Neuronal stem cell (in vitro differentiated cells): ENCODE measurements at places on chromosomes 5 and 9.

- no peak for DNase-seq
- no peaks in the 10 kb centered on the region for H3K27me3 ChIP-seq
- H3K4me3 ChIP-seq = no peak overlapping the region
- no peaks in the 10 kb centered on the region for H3K36me3 ChIP-seq
- H3K27ac ChIP-seq = no peak overlapping the region
- H3K4me1 ChIP-seq = peaks cover 3% of the 10 kb centered on the region
Observed at GRCh38 chr5:74034733-74035132, 408.7 kb downstream of the ARHGEF28 start.

DNA sequence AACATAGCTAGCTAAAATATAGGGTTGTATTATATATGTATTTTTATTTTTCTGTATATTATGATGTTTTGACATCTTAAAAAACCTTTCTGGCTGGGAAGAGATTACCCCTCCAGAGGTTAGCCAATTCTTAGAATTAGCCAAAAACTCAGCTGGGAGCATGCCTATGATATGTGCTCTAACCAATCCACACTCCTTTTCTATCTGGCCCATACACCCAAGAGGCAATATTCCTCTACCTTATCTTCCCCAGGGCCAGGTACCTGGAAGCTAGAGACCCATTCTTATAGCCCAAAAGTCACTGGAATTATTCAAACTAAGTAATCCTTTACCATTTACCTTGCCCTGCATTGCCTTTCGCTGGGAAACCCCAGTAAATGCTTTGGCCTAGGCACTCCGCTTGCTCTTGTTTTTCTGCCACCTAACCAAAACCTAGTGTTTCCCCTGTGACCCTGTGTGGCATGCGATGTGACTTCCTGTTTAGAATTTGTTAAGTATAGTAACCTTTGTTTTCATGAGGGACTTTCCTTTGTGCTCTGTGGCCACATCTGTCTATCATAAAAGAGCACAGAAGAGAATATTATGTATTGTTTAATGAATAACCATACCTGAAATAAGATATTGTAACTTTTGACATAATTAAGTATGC, 37.4 kb downstream of the CSNK1G3 start:
- H3K36me3 ChIP-seq = no peaks in the 10 kb centered on the region
- H3K4me1 ChIP-seq = no peaks in the 10 kb centered on the region
- no peak overlapping the region for H3K27ac ChIP-seq
- no peaks in the 10 kb centered on the region for H3K27me3 ChIP-seq
- no peak for DNase-seq

DNA sequence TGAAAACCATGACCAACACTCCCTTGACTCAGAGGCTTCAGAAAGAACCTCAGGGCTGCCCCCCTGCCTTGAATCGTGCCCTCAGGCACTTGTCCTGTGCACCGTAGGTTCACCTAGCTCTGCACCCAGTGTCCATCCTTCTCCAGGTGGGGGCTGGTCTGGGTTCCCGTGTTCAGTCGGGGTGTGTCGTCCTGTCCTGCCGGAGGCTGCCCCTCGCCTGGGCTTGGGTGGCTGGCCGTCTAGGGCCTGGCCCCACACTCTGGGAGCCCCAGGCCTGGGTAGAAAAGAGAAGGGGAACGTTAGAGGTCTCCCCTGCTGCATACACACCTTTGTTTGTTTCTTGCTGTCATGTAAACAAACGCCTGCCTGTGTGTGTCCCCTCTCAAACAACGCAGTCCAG, 29.3 kb downstream of the CATSPER3 start:
- no peaks in the 10 kb centered on the region for H3K27me3 ChIP-seq
- no peak overlapping the region for H3K27ac ChIP-seq
- H3K4me1 ChIP-seq = no peaks in the 10 kb centered on the region
- DNase-seq = no peak

GRCh38 chr5:149857499-149857898, 87.1 kb downstream of the PDE6A start:
- H3K4me1 ChIP-seq = peaks cover 3% of the 10 kb centered on the region
- H3K4me3 ChIP-seq = no peak overlapping the region
- H3K27ac ChIP-seq = no peak overlapping the region
- no peak for DNase-seq

GRCh38 chr5:34059977-34060376, 17.0 kb upstream of the C1QTNF3 start:
- DNase-seq = no peak
- peaks cover 2% of the 10 kb centered on the region for H3K36me3 ChIP-seq
- no peak overlapping the region for H3K27ac ChIP-seq
- no peaks in the 10 kb centered on the region for H3K27me3 ChIP-seq
- H3K4me1 ChIP-seq = peaks cover 4% of the 10 kb centered on the region

- peak; percentile 38 for DNase-seq
- no peak overlapping the region for H3K27ac ChIP-seq
- peak overlapping the region; percentile 61 for H3K4me3 ChIP-seq
- H3K4me1 ChIP-seq = peaks cover 5% of the 10 kb centered on the region
Observed at GRCh38 chr9:99818500-99818899, 3.2 kb upstream of the NR4A3 start.

- DNase-seq = peak; percentile 74
- no peak overlapping the region for H3K4me3 ChIP-seq
- H3K36me3 ChIP-seq = no peaks in the 10 kb centered on the region
- no peaks in the 10 kb centered on the region for H3K27me3 ChIP-seq
- H3K4me1 ChIP-seq = peaks cover 2% of the 10 kb centered on the region
Observed at GRCh38 chr5:163695830-163696578, 190.6 kb downstream of the MAT2B start.

GRCh38 chr9:117092582-117092981, 322.3 kb downstream of the ASTN2 start:
- H3K27me3 ChIP-seq = no peaks in the 10 kb centered on the region
- H3K27ac ChIP-seq = no peak overlapping the region
- H3K4me1 ChIP-seq = no peaks in the 10 kb centered on the region
- DNase-seq = no peak
- H3K36me3 ChIP-seq = no peaks in the 10 kb centered on the region
- H3K4me3 ChIP-seq = no peak overlapping the region

DNA sequence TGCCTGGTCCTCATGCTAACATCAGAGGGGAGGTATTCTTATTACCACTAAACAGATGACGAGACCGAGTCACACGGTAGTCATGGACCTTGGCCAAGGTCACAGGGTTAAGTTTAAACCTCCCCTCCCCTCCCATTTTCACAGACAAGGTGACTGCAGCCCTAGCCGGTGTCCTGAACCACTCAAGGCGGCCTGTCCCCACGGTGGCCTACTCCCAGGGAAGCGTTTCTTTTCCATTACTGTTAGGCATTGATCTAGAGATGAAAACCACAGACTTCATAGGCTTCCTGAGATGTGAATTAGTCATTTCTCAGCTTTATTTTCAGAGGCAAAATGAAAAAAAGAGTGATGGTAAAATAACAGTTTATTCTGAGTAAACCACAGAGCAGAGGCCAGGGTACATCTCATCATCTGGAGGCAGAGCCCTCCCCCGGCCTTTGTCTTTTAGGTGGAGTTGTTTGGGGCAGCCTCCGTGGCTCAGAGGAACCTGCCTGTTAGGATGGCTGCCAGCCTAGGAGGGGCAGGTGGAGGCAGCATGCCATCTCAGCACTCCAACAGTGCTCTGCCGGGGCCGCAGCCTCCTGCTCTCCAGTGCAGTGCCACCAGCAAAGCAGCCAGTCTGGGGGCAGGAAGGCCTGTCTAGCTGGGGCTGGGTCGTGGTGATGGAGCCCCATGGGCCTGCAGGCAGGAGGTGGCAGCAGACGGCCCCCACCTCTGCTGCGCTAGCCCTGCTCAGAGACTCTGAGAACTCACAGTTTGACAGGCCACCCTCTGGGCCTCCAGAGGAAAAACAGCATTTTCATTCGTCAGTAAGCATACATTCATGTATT, 71.2 kb downstream of the RAPGEF1 start:
- no peak overlapping the region for H3K27ac ChIP-seq
- H3K36me3 ChIP-seq = no peaks in the 10 kb centered on the region
- no peak for DNase-seq
- no peaks in the 10 kb centered on the region for H3K27me3 ChIP-seq
- peaks cover 13% of the 10 kb centered on the region for H3K4me1 ChIP-seq

DNA sequence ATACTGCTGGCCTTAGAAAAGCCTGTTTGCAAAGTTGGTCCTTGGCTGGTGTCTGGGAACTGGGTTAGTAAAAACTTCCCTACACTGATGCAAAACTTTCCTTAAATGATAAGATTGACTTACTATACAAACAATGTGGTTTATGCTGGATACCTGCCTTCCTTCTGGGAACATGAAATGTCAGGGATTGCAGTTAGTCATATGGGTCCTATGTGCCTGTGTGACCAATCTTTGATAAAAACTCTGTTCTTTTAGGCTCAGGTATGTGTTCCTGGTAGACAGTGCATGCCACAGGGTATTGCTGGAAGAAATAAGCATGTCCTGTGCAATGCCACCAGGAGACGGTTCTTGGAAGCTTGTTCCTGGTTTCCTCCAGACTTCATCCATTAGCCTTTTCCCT, 173.3 kb downstream of the RMI1 start:
- H3K4me3 ChIP-seq = no peak overlapping the region
- H3K4me1 ChIP-seq = peaks cover 8% of the 10 kb centered on the region
- no peak overlapping the region for H3K27ac ChIP-seq
- H3K27me3 ChIP-seq = no peaks in the 10 kb centered on the region
- no peaks in the 10 kb centered on the region for H3K36me3 ChIP-seq

DNA sequence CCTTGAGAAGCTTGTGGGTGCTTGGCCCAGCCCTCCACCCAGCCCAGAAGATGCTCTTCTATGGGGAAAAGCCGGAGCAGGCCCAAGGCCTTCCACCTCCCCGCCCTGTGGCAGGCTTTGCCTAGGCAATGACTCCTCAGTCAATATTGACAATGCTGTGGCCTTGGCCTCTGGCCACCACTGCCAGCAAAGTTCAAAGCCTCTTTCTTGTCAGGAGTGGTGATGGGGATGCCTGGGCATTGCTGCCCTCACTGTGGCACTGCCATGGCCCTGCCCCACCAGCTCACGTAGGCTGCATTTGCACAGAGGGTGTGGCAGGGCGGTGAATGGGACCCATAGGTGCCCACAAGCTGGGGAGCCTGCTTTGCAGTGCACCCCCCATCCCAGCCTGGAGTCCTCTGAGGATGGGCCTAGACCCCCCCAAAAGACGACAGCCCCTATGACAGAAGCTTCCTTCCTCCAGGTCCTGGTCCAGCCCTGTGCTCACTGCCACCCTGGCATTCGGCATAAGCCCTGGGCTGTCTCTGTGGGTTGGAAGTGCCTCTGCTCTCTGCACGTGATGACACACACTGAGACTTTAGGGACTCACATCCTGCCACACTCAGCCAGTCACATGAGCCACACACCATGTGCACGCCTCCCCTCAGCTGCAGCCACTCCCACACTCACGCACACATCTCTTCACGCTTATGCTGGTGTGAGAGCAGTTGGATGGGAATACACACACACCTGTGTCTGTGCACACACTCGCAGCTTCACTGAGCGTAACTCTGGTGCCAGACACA, 31.1 kb downstream of the MORN5 start:
- no peaks in the 10 kb centered on the region for H3K27me3 ChIP-seq
- H3K27ac ChIP-seq = no peak overlapping the region
- no peaks in the 10 kb centered on the region for H3K4me1 ChIP-seq
- no peak for DNase-seq
- H3K36me3 ChIP-seq = no peaks in the 10 kb centered on the region

- no peak for DNase-seq
- no peak overlapping the region for H3K4me3 ChIP-seq
- H3K27me3 ChIP-seq = no peaks in the 10 kb centered on the region
- no peak overlapping the region for H3K27ac ChIP-seq
- H3K4me1 ChIP-seq = no peaks in the 10 kb centered on the region
Observed at GRCh38 chr9:4386819-4387218, 87.0 kb upstream of the GLIS3 start.

DNA sequence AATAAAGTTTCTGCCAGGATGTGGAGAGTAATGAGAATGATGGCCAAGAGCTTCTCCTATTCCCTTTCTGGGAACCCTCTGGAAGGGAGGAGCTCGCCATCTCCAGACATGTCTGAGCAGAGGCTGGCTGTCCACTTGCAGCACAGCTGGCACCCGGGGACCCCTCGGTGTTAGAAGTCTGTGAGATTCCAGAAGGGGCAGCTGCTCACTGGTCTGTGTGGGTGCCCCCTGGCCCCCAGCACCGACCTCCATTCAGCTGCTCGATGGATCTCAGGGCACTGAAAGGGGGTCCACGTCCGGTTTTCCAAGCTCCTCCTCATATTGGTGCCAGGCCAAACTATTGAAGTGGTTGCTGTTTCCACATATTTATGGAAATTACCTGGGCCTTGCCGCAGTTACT, 3.6 kb upstream of the FAM163B start:
- no peak overlapping the region for H3K4me3 ChIP-seq
- peaks cover 4% of the 10 kb centered on the region for H3K4me1 ChIP-seq
- peaks cover 17% of the 10 kb centered on the region for H3K27me3 ChIP-seq
- no peak for DNase-seq

DNA sequence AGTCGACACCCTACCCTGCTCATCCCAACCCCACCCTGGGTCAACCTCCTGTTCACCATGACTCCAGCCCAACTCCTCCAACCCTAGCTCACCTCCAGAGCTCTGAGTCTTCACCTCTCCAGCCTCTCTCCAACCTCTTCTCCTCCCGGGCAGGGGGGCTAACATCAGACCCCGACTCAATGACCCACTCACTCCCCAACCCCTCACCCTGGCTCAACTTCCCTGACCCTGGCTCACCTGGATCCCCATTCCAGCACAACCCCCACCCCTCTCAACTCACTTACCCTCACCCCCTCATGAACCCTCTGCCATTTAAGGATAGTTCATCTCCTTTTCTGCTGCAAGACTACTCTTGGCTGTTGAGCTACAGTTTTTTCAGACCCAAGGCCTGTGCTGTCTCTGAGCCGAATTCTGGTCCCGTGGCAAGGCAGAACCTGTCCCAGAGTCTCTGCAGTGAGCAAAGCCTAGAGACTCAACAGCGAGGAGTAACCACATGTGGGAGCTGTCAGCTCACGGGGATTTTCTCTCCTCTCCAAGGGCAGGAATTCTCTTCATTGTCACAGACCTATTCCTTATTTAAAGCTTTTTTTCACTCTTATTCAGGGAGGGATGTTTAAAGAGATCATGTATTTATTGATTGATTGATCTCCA, 29.8 kb downstream of the ANKRD33B start:
- no peaks in the 10 kb centered on the region for H3K36me3 ChIP-seq
- H3K4me1 ChIP-seq = peaks cover 5% of the 10 kb centered on the region
- H3K4me3 ChIP-seq = no peak overlapping the region
- no peaks in the 10 kb centered on the region for H3K27me3 ChIP-seq
- DNase-seq = no peak

- H3K4me3 ChIP-seq = no peak overlapping the region
- no peak overlapping the region for H3K27ac ChIP-seq
- DNase-seq = peak; percentile 41
- H3K4me1 ChIP-seq = no peaks in the 10 kb centered on the region
Observed at GRCh38 chr9:83649080-83649479, 26.1 kb downstream of the IDNK start.
